Activated CD4-positive, CD25-positive, alpha-beta regulatory T cell (primary cell): ENCODE measurements at places on chromosomes 12 and 14.

- DNase-seq: no peak
These were observed 21.9 kb downstream of the BDKRB1 start for GRCh38 chr14:96277890-96278289.

GRCh38 chr14:70624972-70625371, 16.7 kb upstream of the TTC9 start:
- DNase-seq: no peak

DNA sequence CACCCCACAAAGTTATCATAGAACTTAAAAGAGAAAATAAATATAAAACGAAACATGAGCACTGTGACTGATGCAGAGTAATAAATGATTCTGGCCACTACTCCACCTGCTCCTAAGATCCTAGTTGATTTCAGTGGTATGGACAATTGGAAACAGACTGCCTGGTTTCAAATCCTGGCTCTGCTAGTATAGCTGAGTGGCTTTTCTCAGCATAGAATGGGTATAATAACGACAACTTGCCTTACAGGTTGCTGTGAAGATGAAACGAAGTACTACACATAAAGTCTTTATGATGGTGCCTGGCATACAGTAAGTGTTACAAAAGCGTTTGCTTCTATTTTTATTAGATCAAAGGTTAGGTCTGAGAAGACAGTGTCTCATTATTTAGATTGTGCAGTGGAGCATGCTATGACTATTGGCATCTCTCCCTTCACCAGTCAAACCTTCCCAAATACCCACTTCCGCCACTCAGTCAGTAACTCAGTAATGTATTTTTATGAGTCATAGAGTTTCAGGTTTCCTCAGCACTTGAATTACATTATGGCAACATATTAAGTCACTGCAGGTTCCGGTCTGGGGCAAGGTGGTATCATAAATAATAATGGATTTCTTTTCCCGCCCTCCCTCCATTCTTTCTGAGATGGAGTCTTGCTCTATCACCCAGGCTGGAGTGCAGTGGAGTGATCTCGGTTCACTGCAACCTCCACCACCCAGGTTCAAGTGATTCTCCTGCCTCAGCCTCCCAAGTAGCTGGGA, 29.7 kb upstream of the NR2C1 start:
- DNase-seq: no peak

- DNase-seq: no peak
These were observed 30.6 kb downstream of the SOCS2 start for GRCh38 chr12:93602897-93603668.

- DNase-seq: no peak
These were observed 34.7 kb downstream of the PTGER2 start for GRCh38 chr14:52348776-52349175.

GRCh38 chr14:31025367-31026076, at the start of gene AP4S1:
AP4S1 (plus strand) TSS chr14:31025649; CDS start chr14:31066197, 40,548 bp downstream.
- DNase-seq: peak; percentile 35

DNA sequence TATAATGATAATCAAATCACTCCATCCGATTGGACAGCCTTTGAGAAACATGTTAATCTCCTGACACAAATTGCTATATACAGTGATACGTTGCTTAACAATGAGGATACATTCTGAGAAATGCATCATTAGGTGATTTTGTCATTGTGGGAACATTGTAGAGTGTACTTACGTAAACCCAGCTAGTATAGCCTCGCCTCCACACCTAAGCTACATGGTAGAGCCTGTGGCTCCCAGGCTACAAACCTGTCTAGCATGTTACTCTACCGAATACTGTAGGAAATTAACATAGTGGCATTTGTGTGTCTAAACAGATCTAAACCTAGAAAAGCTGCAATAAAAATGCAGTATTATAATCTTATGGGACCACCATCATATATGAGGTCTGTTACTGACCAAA, 128.6 kb upstream of the PWP1 start:
- DNase-seq: no peak

GRCh38 chr12:62045211-62045610, 215.0 kb upstream of the USP15 start:
- DNase-seq: no peak

DNA sequence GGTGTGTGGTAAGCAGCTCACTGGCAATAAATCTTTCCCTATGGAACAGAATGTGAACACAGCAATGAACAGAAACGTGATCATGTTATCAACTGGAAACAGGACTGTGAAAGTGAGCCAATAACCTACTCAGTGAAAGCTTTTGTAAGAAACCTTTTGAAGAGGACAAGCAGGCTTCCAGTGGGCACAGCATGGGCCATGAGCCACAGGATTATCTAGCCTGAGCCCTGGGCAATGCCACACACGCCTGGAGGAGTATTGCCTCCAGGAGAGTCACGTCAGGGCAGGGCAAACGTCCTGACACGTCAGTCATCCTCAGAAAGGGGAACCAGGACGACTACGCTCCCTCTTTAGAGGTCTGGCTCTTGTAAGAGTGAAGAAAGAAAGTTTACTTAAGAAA, 32.3 kb downstream of the NRDE2 start:
- DNase-seq: no peak

GRCh38 chr12:116210131-116210530, 67.4 kb downstream of the MED13L start:
- DNase-seq: no peak

- DNase-seq: no peak
These were observed 203.8 kb downstream of the TSPAN9 start for GRCh38 chr12:3280967-3281366.

DNA sequence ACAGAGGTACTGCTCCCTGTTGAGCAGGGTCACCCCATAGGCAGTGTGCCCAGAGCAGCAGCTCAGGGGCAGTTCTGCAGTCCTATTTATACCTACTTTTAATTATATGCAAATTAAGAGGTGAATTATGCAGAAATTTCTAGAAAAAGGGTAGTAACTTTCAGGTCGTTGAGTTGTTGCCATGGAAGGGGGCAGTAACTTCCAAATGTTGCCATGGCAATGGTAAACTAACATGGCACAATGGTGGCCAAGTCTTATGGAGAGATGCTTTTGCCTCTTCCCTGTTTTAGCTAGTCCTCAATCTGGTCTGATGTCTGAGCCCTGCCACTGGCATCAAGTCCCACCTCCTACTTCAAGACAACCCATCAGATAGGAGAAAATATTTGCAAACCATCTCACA, 30.4 kb upstream of the P2RX7 start:
- no peak for DNase-seq

DNA sequence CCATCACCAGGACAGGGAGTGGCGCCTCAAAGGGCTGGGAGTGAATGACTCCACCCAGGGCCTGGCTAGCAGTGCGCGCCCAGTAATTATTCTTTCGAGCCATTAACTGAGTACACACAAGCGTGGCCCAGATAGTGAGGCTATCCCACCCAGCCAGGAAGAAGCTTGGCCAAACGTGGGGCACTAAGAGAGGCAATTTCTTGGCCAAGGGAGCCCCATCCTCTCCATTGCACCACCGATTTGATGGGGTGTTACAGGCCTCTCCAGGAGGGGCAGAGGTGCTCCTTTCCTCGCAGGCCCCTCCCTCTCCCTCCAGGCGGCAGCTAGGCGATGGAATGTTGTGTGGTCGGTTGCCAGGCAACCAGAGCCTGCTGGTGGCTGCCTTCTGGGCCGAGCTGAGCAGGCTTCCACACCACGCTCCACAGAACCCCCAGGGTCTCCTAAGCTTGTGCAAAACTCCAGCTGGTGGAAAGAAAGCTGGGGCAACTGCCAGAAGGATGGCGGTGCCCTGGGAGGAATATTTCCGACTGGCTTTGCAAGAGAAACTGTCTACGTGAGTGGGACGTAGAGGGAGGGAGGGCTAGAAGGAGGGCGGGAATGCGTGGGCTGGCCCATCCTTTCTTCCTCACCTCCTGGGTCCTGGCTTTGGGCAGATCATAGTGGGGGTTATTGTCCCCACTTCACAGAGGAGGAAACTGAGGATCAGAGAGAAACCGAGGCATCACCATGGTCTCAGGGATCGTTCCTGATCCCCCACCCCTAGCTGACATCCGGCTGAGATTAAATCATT, at the start of gene CFAP73:
Gene CFAP73, plus strand, starts transcription at position 364 of the 790 bp plus-strand sequence. Its CDS starts 134 bp downstream, at position 498.
- no peak for DNase-seq

GRCh38 chr14:94367347-94368242, 20.8 kb downstream of the SERPINA1 start:
- DNase-seq: no peak

DNA sequence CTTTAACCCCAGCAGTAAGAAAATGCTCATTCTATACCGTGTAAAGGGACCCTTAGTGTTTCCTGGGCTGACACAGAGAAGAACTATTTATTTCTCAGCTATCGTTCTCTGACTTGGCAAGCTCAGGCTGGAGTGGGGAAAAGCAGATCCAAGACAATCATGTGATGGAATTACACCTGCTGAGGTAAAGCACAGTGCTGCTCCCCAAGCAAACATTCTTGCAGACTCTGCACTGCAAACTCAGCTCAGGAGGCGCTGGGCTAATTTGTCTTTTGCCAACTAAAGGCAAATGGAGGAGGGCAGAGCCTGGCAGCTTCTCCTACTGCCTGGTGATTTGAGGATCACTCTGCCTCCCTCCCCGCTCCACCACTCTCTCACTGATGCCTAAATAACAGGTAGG, 57.8 kb upstream of the FUT8 start:
- no peak for DNase-seq

DNA sequence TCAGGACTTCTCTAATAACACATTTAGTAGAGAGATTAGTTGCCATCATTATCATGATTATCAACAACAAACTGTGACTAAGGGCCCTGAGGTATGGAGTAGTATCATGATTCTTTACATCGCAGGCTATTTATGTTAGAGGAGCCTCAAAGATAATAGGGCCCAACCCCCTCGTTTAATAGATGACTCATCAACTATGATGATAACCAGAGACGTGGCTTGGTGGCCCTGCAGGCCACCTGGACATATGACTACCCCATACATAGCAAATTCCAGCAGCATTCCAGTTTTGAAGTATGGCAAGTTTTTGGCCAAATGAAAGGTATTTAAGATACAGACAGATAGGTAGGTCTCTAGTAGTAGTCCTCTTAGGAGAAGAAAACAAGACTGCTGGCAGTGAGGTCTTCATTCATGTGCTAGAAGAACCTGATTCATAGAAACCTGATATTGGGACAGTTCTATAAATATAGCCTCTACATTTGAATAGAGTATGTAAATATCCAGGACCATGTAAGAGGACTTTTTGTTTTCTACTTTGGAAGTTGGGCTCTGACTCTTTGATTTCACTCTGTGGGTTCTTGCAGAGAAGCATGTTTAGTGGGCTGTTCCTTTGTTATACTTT, 5.6 kb downstream of the RIC8B start:
- DNase-seq: no peak

- no peak for DNase-seq
These were observed 957.5 kb downstream of the SLC6A15 start for GRCh38 chr12:83954956-83955601.

- DNase-seq: no peak
These were observed 2.6 kb downstream of the GPR68 start for GRCh38 chr14:91241863-91242262.

DNA sequence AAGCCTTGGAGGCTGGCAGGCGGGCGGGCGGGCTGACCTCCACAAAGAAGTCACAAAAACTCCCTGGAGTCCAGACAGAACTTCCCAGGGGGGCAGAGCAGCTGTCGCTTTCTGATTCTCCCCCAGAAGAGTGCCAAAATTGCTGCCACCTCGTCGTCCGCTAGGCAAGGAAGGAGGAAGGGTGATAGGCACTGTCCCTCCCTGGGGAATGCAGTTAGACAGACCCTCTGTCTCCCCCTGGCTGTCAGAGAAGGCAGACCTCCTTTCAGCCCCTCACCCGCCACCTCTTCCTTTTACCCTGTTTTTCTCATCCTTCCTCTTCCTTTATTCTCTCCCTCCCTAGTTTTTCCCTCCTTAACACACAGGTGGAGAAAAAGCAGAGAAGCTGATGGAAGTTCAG, 18.7 kb downstream of the GRIN2B start:
- DNase-seq: no peak

DNA sequence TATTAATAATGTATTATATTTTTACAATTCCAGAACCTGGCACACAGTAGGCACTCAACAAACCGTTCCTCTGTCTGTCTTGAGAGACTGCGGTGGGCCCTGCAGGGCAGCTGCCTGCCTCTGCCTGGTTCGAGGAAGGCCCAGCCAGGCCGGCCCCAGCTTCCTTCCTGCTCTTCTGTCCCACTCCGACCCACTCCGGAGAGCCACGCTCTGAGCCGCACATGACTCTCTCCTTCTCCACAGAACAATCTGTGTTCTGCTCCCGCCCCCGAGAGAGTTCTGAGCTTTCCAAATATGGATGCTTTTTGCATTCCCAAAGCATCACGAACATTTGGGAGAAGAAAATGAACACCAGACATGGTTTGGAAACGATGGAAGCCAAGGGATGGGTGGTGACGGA, 57.3 kb downstream of the TTC7B start:
- DNase-seq: no peak

DNA sequence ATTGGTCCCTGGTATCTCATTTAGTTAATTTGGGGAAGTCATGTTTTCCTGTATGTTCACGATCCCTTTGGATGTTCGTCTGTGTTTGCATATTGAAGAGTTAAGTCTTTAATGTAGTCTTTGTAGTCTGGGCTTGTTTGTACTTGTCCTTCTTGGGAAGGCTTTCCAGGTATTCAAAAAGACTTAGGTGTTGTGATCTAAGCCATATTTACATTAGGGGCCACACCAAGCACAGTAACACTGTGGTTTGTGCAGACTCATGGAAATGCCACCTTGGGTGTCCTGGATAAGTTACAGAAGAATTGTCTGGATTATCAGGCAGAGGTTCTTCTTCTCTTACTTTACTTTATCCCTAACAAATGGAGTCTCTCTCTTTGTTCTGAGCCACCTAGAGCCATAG, 380.3 kb downstream of the CCER1 start:
- no peak for DNase-seq

GRCh38 chr12:67989184-67989920, at the start of gene IFNG-AS1:
IFNG-AS1 (plus strand) TSS chr12:67989447.
- no peak for DNase-seq

DNA sequence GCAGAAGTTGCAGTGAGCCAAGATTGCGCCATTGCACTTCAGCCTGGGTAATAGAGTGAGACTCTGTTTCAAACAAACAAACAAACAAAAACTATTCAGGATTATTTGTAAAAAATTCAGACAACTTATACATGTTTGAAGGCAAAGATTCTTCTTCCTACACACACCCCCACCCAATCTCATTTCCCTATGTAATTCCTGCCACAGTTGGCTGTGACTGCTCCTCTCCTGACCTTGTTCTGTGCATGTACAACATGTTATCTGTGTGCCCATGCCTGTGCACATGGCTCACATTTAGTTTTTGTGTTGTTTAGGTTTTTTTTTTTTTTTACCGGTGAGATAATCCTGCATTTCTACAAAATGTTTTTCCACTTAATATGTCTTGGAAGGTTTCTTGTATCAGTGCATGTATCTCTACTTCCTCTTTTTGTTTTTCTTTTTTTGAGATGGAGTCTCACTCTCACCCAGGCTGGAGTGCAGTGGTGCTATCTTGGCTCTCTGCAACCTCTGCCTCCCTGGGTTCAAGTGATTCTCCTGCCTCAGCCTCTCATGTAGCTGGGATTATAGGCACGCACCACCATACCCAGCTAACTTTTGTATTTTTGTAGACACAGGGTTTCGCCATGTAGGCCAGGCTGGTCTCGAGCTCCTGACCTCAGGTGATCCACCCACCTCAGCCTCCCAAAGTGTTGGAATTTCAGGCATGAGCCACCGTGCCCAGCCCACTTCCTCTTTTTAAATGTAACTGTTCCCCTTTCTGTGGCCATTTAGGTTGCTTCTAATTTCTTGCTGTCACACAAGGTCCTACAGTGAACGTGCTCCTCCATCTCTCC, 8.7 kb downstream of the CFAP251 start:
- DNase-seq: no peak
